ENCODE measurements at places on chromosomes 2 and 18.

GRCh38 chr2:156346731-156347130 is 14.2 kb upstream of the NR4A2 start:
- no peak for DNase-seq

DNA sequence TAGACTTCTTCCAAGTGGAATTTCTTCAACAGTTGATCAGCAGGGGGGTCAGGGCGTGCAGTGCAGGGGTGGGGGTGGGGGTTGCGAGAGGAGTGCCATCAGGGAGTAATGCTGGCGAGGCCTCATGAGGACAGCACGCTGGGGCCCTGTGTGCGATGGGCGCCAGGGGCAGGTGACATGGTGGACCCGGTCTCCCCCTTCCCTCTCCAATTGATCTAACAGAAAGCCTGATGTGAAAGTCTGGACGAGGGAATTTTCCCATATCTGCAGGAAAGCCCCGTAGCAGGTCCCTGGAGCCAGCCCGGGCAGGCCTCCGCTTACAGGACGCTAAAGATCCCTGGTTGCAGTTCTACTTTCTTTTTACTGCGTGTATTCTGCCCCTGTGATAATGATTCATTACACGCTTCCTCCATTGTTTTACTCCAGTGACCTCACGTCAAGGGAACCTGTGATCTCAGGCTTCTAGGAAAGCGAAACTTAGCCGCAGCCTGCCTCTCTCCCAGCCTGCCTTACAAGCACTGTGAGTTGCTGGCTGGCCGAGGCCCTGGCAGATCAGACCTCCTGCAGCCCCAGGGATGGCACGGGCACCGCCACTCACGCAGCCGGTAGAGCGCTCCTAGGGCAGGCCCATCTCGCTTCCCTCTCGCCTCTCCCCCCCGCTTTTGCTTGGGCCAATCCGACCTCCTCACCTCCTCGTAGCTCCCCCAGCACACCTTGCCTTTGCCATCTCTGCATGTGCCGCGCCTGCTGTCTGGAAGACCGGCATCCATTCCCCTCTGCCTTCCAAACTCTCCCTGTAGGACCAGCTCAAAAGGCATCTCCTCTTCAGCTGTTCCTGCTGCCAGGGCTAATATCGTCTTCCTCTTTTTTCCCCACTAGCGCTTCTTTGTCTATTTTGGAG is 19.2 kb downstream of the NEURL3 start:
- DNase-seq: peak; percentile 86

DNA sequence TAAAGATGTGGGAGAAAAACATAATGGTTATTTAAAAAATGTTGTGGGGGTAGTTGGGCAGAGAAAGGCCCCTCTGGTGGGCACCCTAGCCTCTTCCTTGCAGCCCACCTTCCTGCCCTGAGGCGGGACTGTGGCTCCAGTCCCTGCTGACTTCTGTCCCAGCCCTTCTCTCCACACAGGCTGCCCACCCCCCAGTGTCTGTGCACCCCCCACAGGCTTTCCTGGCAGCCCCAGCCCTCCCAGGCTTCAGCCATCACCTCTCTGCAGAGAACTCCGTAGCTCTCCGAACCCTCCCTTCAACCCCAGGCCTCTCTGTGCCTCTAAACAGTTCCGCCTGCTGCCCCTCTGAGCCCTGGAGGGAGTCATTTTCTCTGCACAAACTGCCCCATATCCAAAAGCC is 75.4 kb downstream of the DYSF start:
- DNase-seq: no peak

GRCh38 chr18:50666536-50666935 is 106.6 kb downstream of the MAPK4 start:
- DNase-seq: no peak

DNA sequence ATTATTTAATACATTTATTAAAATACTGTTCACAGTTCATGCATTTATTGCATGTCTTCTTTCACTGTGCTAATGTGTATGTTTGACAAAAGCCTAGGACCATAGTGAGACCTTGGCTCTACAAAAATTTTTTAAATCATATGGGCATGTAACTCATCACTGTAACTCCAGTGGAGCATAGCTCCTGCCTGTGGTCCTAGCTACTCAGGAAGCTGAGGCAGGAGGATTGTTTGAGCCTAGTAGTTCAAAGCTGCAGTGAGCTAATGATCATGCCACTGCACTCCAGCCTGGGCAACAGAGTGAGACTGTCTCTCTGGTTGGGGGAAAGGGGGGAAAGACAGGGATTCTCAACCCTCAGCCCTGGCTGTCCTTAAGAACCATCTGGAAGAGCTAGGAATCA is 137.8 kb downstream of the PRKCE start:
- no peak for DNase-seq

GRCh38 chr2:86142436-86143257 is 36.6 kb downstream of the PTCD3 start:
- DNase-seq: no peak

- no peak for DNase-seq
Measured at GRCh38 chr18:42196651-42197050, 241.6 kb downstream of the PIK3C3 start.

DNA sequence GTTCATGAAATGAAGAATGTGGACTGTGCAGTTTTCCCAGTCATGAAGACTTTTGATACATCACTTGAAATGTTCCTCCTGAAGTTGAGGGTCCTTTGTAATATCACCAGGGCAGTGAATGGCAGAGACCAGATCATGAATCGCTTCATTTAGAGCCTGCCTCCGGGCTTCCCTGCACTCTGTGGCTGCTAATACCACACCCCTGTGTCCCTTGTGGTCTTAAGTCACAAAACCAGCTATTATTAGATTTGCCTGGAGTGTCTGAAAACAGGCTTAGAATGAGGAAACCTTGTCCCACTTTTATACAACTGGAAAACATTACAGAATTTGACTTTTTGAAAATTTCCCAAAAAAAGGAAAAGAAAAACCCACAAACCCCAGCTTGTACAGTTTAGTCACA is 147.9 kb downstream of the MGAT5 start:
- DNase-seq: no peak

DNA sequence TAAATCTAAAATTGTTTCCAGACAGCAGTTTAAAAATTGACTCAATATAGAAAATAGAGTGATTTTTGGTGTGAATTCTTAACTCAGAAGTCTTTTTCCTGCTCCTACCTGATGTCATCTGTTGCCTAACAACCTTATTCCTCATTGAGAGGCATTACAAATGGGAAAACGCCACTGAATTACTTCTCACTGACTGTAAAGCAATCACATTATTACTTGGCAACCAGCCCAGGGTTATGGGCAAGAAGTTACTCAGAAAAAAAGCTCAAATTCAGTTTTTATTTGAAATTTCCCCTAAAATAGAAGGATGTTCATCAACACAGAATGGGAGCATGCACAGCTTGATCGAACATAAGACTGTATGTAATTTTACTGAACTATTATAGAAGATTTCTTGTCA is 201.8 kb upstream of the GULP1 start:
- no peak for DNase-seq

DNA sequence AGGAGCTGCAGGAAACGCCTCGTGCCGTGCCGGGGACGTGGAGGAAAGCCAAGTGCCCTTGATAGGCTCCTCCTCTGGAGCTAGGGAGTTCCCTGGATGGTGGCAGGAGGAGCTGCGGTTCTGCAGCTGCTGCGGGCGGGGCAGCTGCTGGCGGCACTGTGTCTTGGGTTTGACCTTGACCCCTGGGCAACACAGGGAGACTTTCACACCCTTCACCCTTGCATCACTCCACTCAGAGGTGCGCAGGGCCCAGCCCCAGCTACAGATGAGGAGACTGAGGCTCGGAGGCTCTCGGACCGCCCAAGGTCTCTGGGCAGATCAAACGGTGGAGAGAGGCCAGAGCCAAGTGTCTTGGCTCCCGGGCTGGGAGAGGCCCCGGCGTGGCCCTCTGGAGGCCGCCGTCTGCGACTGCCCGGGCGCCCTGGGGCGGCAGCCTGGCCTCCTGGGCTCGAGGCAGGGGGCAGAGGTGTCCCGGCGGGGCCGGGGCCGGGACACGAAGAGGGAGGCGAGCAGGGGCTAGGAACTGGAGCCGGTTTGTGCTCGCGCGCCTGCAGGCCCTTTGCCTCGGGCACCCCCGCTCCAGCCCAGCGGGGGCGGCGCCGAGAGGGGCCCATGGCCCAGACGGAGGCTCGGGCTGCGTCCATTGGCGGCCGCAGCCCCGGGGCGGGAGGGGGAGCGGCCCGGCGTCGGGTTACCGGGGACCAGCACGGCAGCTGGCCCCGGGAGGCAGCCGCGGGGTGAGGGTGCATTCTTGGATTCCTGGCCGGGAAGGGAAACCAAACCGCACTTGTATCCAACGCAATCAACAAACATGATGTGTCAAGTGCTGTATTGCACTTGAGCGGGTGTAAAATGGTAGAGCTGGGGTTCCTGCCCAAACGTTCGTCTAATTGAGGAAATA is 129.6 kb upstream of the SLC1A4 start:
- DNase-seq: peak; percentile 84

GRCh38 chr2:54589340-54590215 is 133.5 kb downstream of the SPTBN1 start:
- DNase-seq: peak; percentile 91

DNA sequence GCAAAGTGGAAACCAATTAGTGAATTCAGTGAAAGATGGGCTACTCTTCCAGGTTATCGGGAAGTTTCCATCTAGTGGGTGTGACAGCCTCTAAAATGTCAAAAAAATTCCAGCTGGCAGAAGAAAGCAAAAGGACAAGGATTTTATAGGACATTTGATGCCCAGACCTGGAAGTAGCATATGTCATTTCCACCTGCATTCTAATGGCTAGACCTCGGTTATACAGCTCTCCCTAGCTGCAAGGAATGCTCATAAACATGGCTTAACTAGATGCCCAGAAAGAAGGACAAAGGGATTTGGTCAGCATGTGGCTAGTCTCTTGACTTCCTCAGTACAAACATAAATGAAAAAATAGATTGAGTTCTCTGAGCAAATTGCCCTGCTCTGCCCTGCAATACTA is 215.4 kb downstream of the NYAP2 start:
- DNase-seq: no peak

GRCh38 chr2:150475479-150476250 is 11.8 kb downstream of the RND3 start:
- no peak for DNase-seq

DNA sequence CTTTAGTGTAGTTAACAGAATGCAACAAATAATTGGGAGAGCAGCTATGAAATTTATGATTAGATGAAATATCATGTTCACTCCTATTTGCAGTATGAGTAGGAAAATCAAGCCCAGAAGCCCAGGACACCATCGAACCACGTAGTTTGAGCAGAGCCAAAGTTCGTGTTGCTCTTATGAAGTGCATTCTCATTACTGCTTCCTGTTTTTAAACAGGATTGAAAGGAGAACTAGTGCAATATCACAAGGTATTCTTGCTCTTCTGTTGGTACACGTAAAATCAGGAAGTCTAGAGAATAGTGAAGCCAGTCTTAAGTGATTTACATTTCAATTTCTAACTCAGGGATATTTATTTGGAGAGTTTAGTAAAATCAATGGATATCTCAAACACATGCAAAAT is 21.1 kb downstream of the ARHGAP15 start:
- peak; percentile 89 for DNase-seq

DNA sequence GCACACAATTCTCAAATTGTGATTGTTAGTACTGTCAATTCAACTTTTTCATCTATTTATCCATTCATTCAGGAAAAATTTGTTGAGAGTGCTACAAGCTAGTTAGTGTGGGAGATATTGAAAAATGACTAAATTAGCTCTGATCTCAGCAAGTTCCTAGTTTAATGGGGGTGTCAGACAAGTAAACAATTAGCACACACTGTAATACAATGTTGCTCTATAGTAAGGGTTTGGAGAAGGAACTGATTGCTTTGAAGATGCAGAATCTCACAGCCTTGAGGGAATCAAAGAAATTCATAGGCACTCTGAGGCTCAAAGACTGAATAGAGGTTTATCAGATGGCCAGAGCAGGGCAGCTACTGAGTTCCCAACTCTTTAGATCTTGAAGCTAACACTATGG is 6.8 kb upstream of the CCNYL1 start:
- DNase-seq: peak; percentile 17

DNA sequence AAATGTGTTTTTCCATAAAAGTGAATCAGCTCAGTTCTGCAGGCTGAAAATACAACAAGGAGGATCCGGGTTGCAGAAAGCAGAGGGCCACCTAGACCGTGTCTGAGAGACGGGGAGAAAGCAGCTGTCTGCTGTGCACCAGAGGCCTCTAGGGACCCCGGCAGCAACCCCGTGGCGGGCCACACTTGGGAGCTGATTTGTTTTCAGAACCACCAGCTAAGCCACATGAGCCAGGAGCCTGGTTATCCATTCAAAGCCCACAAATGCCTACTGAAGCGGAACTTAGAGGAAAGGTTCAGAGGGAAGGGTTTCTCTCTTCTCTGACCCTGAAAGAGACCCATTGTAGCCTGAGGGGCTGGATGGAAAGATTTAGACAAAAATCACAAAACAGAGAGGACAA is 28.4 kb upstream of the ID2 start:
- DNase-seq: no peak

- peak; percentile 90 for DNase-seq
Measured at GRCh38 chr2:226079671-226080181, 680.2 kb downstream of the NYAP2 start.

- DNase-seq: no peak
Measured at GRCh38 chr2:120602251-120602650, 133.4 kb upstream of the GLI2 start.

GRCh38 chr2:185567940-185568339 is 170.7 kb upstream of the FSIP2 start:
- DNase-seq: no peak

- no peak for DNase-seq
Measured at GRCh38 chr18:65821911-65822310, 71.1 kb downstream of the CDH7 start.

DNA sequence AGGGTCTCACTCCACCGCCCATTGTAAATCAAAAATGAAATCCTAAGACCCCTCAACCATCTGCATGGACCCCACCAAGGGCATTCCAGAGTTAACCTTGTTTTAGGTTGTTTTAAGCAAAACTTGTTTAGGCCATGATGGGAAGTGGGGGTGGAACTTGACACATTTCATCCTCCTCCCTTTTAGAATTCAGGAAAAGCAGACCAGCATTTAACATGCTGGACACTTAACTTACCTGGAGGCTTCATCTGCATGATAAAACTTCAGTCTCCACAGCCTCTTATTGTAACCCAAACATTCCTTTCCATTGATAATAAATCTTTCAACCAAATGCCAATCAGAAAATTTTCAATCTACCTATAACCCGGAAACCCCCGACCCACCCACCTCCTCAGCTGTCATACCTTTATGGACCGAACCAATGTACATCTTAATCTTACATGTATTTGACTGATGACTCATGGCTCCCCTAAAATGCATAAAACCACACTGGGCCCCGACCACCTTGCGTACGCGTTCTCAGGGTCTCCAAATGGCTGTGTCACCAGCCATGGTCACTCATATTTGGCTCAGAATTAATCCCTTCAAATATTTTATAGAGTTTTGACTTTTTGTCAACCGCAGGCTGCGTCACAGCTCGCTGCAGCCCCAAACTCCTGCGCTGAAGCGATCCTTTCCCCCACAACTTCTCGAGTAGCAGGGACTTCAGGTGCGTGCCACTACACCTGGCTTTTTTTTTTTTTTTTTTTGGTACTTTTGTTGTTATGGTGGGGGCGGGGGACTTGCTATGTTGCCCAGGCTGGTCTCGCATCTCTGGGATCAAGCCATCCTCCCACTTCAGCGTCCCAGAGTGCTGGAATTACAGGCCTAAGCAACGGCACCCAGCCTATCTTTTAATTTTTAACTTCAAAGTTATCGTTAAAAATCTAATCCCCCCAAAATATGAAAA is 917 bp downstream of the MPPE1 start:
- no peak for DNase-seq

All from OCI-M1 (cell line).